ENCODE measurements at places on chromosomes 11 and 22.

DNA sequence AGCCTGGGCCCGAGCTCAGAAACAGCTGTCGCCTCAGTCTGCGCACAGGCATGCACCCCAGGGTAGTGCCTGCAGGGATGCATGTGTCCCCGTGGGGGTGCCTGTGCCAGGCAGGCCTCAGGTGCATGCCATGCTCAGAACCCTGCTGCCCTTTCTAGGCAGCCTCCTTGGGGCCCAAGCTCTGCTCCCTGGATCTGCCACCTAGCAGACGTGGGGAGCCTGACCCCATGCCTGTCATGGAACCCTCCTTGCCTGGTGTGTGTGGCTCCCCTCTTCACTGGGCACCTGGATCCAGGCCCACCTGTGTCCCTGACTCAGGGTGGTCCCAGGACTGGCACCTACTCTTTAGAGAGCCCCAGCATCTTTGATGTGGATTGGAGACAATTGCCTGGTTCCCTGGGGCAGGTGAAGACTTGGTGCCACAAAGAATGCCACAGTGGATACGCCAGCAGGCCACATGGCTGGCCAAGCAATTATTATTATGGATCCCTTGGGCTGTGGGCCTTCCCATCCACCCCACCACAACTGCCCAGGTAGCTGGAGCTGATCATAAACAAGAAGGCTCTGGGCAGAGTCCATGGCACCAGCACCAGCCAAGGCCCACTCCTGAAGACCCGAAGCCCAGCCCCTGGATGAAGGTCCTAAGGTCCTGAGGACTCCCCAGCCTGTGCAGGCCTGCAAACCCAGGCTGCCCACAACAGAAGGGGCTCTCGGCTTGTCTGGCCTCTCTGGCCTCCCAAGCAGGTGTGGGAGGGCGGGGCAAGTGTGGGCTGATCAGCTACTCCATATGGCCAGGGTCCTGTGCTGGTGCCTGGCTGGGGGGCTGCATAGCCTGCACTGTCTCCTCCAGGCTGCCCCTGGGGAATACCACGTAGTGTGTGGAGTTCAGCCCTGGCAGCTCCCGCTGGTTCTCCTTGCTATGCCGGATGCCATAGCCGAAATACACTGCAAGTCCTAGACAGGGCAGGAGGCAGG, 3.8 kb downstream of the SLC7A4 start:
- DNase-seq = no peak

DNA sequence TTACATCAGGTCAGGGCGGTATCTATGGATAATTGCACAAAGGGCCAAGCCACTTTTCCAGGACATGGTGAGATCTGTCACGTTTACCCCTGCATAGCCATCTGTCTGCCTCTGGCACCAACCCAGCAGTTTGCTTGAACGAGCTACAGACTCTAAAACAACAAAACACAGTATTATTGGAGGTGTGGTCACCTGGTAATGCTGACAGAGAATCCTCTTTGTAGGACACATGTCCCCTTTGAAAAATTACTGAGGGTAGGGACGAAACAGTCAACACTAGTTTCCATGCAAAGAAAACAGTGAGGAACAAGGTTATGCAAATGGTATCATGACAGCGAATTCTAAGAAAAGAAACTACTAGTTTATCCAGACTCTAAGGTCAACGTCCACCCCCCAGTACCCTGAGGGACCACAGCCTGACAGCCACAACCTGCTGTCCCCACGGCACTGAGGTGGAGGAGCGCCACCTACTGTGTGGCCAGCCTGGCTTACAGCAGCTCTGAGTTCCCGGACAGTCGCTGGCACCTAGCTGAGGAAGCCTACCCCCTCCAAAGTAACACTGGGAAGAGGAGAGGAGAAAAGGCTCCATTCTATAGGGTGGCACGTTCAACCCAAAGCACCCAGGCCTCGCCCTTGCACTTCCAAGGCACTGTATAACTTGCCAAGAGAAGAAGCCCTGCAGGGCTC, 117.4 kb upstream of the BID start:
- DNase-seq = no peak

DNA sequence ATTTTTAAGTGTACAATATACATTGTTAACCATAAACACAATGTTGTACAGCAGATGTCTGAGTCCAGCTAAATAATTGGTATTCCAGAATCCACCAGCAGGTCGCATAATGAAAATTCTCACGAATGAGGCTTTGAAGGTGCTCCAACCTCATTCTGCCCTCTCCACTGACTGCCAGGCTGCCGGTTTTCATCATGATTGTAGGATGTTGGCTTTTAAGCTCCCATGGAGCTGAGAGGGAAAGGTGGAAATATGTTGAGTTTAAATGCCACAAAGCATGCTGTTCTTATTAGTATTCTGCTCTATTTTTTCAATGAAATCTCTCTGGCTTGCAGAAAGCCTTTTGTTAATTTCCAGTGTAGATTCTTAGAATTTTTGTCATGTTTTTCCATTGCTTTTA, 337.2 kb upstream of the DDI1 start:
- no peak for DNase-seq

GRCh38 chr22:22342697-22343580, 98.4 kb downstream of the VPREB1 start:
- DNase-seq = peak; percentile 8

- DNase-seq = no peak
Measured at GRCh38 chr11:130051082-130051481, 18.6 kb upstream of the APLP2 start.

DNA sequence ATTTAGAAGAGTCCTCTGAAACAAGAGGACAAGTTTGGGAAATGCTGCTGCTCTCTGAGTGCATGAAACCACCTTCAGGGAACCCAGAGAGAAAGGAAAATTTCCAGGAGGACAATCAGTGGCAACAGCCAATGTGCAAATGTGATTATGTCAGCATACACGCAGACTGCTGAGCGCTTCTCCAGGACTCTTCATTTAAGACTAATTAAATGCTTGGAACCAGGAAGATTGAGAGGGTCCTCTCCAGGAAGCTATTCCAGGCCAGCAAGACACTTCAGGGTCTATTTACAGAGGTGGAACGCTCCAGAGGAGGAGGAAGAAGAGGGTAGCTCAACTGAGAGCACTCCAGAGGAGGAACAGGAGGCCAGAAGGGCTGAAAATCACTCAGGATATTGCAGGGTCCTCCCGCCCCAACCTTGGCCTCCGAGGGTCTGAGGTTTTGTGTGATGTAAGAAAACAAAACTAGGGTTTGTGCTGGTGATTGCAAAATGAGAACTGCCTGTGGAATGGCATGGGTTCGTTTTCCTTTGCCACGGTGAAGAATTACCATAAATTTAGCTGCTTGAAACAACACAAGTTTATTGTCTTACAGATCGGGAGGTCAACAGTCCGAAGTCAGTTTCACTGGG, 14.1 kb upstream of the HTR3A start:
- no peak for DNase-seq

DNA sequence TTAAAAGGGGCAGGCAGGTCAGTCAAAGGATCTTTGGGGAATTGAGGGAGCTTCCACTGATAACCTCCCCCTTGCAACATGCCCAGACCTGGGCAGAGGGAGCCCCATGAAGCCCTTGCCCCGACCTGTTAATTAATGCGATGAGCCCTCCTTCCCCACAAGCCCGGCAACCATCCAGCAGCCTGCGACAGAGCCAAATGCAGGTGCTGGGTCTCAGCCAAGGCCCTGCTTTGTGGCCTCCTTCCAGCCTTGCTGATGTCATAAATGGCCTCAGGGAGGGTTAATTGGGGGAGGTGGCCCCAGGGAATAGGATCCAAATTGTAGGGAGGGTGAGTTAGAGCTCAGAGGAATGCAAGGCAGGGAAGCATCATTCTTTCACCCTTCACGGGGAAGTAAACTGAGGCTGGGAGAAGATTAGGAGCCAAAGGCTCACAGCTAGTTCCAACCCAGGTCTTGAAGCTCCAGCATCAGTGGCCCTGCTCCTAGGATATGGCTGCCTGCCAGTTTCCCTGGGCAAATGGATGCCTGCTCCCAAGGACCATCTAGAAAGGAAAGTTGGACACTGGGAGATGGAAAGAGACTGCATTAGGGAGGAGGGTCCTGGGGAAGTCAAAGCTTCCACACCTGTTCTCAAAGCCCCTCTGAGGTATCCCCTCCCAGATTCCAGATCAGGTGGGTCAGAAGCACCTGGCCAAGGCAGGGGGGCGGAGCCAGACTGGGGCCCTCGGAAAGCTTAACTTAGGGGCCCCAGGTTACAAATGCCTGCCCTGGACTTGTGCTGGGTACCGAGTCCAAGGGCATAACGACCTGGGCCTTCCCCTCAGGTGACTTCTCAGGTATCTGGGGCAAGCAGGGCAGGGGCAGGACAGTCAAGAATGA, 34.1 kb downstream of the LMO1 start:
- no peak for DNase-seq

DNA sequence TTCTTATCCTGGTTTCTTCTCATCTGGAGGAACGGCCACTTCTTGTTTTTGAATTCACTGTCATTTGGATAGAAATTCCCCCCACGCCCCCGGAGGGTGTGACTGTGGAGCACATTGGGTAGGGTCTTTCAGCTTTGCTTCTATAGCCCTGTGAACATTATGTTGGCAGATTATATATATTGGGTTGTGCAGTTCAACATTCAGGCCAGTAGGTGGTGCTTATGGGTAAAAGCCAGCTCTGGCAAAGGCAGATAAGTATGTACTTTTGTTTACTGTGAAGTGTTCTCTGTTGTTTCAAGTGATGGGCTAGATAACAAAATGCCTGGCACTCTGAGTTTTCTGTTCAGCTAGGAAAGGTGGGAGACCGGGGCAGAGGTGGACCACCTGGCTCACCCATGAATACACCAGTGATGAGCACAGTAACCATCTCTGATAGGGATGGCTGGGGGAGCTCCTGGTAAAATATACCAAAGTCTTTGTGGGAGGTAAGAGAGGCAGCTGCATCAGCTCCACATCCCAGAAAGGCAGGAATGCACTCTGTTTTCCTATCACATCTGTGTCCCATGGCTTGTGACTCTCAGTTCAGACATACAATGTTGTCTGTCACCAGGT, 1348.2 kb upstream of the RAG2 start:
- DNase-seq = peak; percentile 20

DNA sequence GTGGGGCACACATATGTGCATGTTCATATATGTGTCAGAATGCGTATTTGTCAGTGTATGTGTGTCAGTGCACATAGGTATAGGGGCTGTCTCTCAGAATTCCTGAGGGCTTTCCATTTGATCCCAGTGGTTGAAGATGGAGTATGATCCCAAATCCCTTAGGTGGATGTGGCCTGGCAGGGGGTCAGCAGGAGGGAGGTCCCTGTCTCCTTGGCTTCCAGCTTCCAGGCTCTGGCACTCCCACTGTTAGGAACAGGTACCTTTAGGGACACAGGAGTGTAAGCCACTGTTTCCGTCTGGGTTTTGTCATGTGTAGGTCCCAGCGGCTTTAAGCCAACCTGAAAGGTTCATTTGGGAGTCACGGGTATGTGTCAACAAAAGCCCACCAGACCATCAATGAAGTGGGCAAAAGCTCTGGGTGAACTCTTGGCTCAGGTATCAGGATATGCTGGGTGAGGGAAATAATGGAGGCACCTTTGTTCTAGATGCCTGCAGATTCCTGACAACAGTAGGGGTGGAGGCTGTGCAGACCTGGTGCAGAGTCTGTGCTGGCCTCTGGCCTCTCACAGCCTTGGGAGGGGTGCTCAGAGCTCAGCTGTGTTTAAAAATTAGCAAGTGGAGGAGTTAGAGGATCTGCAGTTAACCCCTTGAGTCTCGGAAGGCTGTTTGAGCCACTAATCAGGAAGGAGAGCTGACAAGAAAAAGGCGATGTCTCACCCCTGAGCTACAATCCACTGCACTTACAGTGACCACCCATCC, 9.0 kb downstream of the KCNQ1OT1 start:
- no peak for DNase-seq

DNA sequence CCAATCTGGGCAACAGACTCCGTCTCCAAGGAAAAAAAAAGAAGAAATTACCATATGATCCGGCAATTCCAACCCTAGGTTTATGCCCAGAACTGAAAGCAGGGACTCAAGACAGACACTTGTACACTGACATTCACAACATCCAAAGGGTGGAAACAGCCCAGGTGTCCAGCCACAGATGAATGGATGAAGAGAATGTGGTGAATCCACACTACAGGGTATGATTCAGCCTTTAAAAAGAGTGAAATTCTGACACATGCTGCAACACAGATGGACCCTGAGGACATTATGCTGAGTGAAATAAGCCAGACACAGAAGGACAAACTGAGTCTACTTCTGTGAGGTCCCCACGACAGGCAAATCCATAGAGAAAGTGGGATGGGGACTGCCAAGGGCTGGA, 43.9 kb downstream of the SGSM3 start:
- DNase-seq = no peak

DNA sequence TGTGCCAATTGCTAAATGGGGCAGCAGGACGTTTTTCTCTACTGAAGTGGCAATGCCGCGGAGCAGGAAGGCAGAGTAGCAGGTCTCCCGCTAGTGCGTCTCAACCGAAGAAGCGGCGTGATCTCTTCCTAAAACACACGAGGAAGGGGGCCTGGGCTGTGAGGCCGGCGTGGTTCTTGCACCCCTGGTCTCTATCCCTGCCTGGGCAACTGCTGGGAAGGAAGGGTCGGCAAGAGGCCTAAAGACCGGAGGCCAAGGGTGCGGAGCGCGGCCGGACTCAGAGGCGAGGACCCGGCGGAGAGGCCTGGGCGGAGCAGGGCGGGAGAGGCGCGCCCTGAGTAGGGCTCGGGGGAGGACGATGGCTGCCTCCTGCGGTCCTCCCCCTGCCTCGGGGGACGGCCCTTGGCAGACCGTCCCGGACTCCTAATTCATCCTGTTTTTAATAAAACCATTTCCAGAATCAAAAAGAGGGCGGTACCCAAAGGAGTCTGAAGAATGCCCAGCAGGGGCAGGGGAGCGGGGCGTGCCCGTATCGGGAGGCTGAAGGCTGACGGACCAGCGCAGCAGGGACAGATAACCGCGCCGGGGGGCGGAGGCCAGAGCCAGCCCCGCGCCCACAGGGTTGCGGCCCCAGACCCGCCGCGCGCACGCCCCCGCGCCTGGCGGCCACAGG, 572 bp upstream of the APLP2 start:
- peak; percentile 55 for DNase-seq

DNA sequence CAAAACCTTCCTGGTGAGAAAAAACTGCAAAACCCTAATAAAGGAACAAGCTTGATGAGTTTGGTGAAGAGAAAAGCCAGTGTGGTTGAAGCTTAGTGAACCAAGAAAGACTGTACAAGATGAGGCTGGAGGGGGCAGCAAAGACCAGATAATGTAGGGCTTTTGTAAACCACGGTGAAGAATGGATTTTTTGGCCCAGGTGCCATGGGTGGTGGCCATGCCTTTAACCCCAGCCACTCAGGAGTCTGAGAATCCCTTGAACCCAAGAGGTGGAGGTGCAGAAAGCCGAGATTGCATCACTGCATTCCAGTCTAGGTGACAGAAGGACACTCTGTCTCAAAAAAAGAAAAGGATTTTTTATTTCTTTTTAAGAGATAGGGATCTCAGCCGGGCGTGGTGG, 5.0 kb upstream of the ZDHHC5 start:
- no peak for DNase-seq

GRCh38 chr11:14318581-14318981, 40.4 kb downstream of the RRAS2 start:
- DNase-seq = no peak

- no peak for DNase-seq
Measured at GRCh38 chr22:35688913-35689675, 28.6 kb upstream of the APOL5 start.

Measured in RCC 7860 (cell line).